ENCODE measurements at places on chromosomes 4 and X. TPM values are rescaled to one million over a fixed set of nuclear protein-coding genes. Genes with fewer than 3 reads are reported as not detected.

The ARHGAP36 gene
- total RNA-seq: not detected

GRCh38 chr4:147950841-147951240 lies 219.0 kb downstream of the ARHGAP10 start:
- DNase-seq: no peak

The S100G gene
- not detected for total RNA-seq

DNA sequence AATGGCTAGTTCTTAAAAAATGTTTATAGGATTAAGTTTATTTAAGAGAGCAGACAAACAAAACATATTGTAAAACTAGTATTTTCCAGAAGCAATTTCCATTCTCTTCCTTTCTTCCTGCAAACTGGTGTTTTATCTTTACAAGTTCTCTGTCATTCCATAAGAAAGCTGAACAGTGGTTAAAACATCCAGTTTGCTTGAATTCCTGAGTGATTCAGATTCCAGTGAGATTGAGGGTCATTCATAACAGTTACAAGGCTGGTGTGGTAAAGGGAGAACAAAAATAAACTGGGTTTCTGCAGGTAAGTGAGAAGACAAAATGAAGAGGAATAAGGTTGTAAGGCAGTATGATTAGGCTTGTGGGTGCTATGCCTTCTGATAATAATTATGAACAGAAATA lies 544.8 kb upstream of the DIPK2B start:
- no peak for DNase-seq

DNA sequence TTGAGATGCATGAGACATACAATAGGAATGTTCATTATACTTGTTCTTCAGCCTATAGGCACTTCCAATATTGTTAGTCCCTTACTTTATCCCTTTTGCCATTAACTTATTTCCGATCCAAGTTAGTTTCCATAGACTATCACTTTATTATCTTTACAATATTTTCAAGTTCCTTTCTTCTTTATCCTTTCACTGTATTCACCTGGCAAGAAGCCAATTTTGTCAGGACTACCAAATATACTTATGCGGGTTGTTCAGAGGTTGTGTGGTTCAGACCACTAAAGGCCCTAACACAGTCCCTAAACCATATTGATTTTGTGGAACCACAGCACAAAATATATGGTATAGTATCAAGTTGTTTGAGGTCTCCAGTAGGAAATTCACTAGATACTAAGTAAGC lies 245.0 kb upstream of the HTR2C start:
- no peak for DNase-seq

The CCSER1 gene
- total RNA-seq: 0.23 TPM

DNA sequence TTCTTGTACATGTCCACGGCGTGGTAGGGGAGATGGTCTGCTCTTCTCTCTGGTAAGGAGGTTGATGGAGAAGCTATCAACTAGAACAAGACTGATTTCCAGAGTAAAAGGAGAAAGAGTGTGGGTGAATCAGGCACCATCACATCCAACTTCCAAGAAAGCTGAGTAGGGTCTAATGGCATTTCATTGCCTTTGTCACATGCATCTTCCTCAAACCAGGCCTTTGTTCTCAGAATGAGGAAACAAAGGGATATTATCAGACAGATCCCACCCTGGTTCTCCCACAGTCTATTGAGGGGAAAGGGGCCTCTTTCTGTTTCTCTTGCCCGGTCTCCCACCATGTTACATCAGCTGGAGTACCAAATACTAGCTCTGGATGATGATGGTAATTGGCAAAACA lies 160.2 kb upstream of the RBPJ start:
- DNase-seq: no peak

GRCh38 chr4:82388405-82388804 lies 14.6 kb upstream of the HNRNPD start:
- no peak for DNase-seq

The CEP135 gene
- total RNA-seq: 17.3 TPM

The HTN1 gene
- not detected for total RNA-seq

The IL2RG gene
- 164 TPM for total RNA-seq

- DNase-seq: no peak
Measured at GRCh38 chr4:37604461-37604860, 81.7 kb downstream of the RELL1 start.

GRCh38 chr4:146243141-146243882 lies 29.0 kb downstream of the REELD1 start:
- DNase-seq: peak; percentile 69

GRCh38 chr4:186918466-186918865 lies 194.8 kb upstream of the FAT1 start:
- DNase-seq: no peak

- DNase-seq: no peak
Measured at GRCh38 chr4:122728856-122729255, 3.6 kb upstream of the BBS12 start.

DNA sequence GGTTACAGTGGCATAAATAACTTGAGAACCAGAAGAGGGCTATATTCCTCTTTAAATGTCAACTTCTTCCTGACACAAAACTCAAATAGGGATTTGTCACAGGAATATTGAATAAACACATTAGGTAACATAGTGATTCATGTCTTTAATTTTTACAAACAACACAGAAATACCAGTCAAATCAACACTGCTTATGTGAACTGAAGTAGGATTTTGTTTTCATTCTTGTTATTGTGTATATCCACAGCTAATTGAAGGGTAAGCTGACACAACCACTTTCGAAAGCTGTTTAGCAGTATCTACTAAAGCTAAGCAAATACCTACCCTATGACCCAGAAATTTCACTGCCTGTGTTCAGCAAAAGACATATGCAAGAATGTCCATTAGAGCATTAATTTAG lies 120.4 kb upstream of the EOLA2 start:
- no peak for DNase-seq

All from activated naive CD4-positive, alpha-beta T cell treated with anti-CD3 and anti-CD28 coated beads, Interleukin-2, amount 50 U/mL, for 72 hours (primary cell).